AG10803 (cell line): ENCODE measurements at places on chromosomes 2 and 18.

DNA sequence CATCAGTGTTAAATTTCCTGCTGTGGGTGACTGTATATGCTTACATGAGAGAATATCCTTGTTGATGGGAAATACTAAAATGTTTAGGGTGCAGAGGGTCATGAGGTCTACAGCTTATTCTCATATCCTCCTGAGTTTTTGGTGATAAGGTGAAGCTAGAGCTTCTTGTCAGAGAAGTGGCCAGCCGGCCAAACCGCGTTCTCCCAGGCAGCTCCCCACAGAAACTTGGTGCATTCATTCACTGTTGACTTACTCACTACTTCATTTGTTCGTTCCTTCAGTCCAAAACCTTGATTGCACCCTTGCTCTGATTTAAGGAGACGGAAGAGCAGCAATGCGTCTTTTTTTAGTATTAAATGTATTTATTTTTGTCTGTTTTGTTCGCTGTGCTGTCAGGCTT is 8.7 kb downstream of the SNED1 start:
- no peak for DNase-seq

- DNase-seq, result peak; percentile 9
Measured at GRCh38 chr18:37188016-37188791, 359.3 kb downstream of the KIAA1328 start.

DNA sequence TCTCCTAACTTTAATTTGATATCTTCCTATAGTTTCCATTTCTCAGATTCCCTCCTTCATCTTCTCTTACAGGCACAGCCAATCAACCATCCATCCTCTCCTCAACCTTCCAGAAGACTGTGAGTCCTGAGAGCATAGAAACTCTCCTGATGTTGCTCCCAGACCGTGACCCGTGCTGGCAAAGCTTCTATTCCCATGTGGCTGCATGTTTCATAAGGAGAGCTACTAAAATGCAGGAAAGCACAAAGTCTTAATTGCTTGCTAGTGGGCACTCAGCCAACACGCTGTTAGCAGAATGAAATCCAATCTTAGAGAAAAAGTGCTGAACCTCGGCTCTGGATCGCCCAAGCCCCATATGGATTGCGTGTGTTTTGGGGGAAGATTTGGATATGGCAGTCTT is 1244.7 kb upstream of the ZEB2 start:
- DNase-seq, result peak; percentile 26

DNA sequence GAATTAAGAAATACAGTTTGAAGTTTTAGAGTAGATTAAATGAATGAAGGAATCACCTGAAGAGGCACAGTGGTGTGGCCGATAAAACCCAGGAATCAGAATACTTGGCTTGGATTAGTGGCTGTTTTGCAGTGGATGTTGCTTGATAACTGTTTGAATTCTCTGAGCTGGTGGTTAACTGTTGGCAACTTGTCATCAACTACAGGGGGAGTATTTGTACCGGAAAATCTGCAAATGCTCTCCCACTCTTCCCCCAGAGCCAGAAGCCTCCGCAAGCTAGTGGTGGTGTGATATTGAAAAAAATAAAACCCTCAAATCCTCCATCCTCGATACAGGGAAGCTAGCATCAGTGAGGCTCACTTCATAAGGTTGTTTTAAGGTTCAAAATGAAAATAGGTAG is 326.7 kb downstream of the DPP10 start:
- no peak for DNase-seq

- peak; percentile 90 for DNase-seq
Measured at GRCh38 chr2:118614841-118615271, 232.6 kb downstream of the EN1 start.

- DNase-seq, result no peak
Measured at GRCh38 chr18:21903709-21904108, 163.1 kb downstream of the MIB1 start.

DNA sequence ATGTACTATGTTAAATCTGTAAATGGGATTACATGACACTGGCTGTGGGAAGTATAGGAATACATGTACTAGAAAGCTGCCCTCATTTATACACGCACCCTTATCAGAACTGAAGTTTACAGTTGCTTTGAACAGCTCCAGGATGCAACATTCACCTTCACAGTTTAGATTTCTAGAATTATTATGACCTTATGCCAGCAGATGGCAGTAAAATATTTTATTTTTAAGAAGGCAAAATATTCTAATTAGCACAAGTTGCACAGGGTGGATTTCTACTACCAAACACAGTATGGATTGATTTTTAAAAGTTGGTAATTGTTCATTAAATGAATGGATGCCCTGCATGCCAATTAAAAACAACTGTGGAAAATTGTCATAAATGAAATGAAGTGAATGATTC is 670.4 kb downstream of the KCNJ3 start:
- peak; percentile 3 for DNase-seq

- DNase-seq, result peak; percentile 37
Measured at GRCh38 chr2:126704434-126705160, 48.6 kb downstream of the GYPC start.

GRCh38 chr2:102664471-102664909 is 45.1 kb downstream of the SLC9A2 start:
- peak; percentile 3 for DNase-seq

DNA sequence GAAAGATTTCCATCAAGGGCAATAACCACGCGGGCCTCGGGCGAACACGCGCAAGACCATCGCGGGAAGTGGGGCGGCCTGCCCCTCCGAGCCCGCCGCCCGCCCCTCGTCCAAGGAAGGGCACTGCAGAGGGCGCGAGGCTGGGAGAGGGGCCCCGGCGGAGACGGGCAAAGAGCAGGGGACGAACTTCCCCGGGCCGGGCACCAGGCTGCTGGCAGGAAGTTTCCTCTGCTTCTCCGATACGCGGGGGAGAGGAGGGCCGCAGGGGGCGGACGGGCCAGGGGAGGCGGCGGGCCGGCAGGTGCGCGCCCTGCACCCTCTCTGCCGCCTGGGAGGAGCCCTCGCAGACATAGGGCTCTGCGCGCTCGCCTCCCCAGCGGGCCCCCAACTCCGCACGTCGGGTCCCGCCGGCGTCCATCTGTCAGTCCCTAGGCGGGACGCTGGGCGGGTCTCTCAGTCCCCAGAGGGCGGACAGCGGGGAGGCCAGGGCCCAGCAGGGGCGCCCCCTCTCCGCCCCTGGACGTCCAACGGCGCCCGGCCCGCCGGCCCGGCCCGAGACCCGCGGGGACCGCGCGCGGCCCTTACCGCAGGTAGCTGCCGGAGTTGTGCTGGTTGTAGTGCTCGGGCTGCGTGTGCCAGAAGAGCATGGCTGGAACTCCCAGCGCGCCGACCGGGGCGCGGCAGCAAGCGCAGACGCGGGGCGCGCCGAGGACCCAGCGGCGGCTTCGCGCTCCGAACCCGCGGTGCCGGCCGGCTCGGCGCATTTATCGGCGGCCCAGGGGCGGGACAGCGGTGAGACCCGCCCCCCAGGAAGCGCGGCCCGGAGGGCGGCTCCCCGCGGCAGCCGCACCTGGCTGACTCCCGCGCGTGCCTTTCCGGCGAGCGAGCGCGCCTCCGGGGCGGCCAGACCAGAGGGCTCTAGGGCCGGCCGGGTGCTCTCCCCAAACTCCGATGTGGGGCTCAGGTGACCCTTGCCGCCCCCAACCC is at the start of gene TFCP2L1:
Gene TFCP2L1 (minus strand): TSS at position 740 of the 987 bp plus-strand sequence. CDS start 93 bp downstream, at position 647.
- DNase-seq, result no peak

DNA sequence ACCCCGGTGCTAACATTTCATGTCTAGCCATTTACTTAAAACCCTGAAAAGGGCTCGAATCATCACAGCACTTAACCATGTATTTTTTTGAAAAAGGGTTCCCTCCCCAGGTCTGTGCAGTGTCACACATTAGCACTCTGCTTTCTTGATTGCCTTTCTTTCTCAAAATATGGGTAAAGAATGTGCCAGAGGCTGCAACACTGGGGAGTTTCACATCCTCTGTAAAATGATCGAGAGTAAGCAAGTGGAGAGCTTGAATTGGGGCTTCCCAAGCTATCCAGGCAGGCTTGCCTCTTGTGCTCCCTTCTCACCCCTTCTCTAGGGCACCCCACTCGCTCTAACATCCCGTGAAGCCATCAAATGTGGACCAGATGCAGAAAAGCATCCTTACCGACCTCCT is 177.0 kb upstream of the CCDC68 start:
- DNase-seq, result no peak

- DNase-seq, result no peak
Measured at GRCh38 chr2:239300871-239301735, 99.7 kb downstream of the HDAC4 start.

DNA sequence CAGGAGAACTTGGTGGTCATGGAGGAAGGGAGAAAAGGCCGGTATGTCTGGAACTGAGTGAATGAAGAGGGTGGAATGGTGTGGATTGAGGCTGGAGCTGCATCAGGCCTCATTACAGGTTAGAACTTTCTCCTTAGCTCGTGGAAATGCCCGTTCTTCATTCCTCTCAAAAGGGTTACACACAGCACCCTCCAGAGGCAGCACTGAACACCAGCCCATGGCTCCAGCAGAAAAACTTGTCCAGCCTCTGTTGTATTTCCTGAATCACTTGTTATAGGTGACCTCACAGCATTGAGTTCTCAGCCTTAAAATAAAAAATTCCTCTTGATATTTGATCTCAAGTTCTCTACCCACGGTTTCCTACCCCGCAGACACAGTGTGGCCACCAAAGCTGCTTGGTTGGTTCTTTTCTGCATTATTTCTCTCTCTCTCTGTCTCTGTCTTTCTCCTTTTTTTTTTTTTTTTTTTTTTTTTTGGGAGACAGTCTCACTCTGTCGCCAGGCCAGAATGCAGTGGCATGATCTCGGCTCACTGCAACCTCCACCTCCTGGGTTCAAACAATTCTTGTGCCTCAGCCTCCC is 89.6 kb downstream of the ITGB1BP1 start:
- peak; percentile 82 for DNase-seq

- no peak for DNase-seq
Measured at GRCh38 chr2:219010873-219011272, 17.7 kb upstream of the CRYBA2 start.

- peak; percentile 29 for DNase-seq
Measured at GRCh38 chr2:107334306-107334705, 448.3 kb upstream of the ST6GAL2 start.

GRCh38 chr18:37419315-37419714 is 146.3 kb downstream of the CELF4 start:
- DNase-seq, result peak; percentile 79

DNA sequence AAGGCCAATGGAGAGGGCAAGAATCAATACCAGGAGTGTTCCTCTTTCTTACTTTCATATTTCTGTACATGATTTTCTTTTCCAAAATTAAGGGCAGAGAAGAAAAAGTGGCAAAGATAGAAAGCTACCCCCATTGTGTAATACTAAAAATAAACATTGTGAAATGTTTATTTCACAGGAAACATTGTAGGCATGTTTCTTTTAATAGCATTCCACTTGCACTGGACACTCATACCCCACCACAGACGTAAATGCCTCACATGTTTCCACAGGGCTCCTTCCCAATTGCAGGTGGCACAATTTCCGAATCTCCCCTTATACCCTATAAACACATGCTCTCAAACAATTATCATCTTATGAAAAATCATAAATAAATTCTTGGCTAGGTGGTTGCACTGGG is 645.1 kb upstream of the SETBP1 start:
- DNase-seq, result no peak

GRCh38 chr2:35463805-35464596 is 891.6 kb upstream of the CRIM1 start:
- no peak for DNase-seq

- no peak for DNase-seq
Measured at GRCh38 chr18:11522992-11523391, 86.4 kb upstream of the SLC35G4 start.

GRCh38 chr2:109129921-109130722 is 1.1 kb downstream of the SH3RF3 start:
- peak; percentile 49 for DNase-seq

DNA sequence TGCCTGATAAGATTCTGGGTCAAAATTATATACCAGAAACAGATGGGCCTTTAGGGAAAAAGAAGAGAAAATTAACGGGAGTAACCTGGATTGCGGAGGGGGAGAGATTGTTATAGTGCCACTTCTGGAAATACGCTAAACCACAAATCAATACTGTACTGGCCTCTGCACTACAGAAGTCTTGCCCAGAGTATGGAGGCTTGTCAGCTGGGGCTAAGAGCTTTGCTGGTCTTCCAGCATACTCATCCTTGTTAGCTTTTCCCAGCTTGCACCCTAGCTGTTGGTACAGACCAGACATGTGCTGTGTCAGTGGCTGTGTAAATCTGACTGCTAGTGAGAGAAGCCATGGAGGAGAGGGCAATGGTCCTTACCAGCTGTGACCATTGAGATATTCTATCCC is 8.9 kb downstream of the AGBL5 start:
- DNase-seq, result no peak

DNA sequence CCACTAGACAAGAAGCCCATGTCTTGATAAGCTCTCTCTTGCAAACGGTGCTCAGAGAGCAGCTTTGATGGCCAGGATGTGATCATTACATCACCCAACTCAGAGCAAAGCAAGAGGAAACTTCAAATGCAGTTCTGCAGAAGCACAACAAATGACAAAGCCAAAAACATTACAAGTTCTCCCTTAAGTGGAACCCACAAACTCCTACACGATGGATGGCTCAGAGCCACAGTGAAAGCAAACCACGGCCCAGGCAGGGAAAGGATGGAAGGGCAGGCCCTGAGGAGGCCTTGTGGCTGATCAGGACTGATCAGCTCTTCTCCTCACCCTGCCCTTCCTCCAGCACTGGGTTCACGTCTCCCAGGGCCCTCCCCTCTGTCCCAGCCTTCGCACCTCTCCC is 326.4 kb downstream of the EIPR1 start:
- no peak for DNase-seq

DNA sequence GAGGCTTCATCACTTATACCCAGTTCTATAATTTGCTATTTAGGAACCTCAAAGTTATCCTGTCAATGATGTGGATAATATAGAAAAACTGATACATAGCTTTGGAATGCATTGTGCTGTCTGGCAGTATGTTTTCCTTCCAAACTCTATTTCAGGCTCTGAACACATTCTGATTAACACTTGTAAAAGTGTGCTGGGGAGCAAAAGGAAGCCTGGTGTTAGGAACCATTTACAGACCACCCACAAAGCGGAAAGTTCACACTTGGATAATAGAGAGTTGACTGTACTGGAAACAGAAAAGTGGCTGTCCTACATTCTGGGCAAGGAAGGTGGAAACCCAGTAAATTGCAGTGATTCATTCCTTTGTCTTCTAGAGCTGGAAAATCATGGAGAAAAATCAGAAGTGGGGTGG is 114.5 kb upstream of the ZFP36L2 start:
- peak; percentile 61 for DNase-seq

- DNase-seq, result no peak
Measured at GRCh38 chr2:197273485-197273884, 37.1 kb downstream of the ANKRD44 start.

GRCh38 chr2:191951832-191952231 is 104.9 kb upstream of the CAVIN2 start:
- no peak for DNase-seq

GRCh38 chr2:17355608-17356329 is 162.5 kb downstream of the RAD51AP2 start:
- DNase-seq, result no peak

DNA sequence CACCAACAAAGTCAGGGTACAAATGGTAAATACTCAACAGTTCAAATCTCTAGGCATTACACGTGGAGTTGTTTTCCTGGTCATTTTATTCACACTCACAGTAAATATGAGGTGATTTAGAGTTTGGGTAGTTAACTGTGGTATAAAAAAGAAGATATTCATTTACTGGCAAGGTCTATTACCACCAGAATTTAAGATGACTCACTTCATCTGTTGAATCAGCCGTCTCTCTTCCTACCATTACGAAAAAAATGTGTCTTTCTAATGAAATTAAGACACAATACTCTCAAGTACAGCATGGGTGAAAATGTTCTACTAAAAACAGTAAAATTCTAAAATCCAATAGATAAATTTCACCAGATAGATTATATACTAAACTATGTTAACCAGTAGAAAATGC is 21.0 kb upstream of the GPR75 start:
- peak; percentile 82 for DNase-seq
